ENCODE measurements at places on chromosomes 13 and 19.

DNA sequence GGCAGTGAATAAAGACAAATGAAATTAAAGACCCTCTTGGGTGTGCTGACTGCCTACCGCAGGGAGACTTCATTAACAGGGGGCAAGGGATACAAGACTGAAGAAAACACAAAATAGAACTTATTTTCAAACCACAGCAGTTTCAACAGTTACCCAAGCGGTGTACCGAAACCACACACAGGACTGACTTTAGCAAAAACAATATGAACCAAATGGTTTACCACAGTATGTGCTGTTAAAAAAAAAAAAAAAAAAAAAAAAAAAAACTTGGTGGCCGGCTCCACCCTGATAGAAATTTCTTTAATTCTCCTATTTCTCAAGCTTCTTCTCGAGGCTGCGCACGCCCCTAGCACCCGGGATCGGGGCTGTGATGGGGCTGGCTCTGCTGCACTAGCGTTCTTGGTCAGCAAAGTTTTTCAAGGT is 42.6 kb downstream of the KLF2 start:
- peak; percentile 60 for DNase-seq

DNA sequence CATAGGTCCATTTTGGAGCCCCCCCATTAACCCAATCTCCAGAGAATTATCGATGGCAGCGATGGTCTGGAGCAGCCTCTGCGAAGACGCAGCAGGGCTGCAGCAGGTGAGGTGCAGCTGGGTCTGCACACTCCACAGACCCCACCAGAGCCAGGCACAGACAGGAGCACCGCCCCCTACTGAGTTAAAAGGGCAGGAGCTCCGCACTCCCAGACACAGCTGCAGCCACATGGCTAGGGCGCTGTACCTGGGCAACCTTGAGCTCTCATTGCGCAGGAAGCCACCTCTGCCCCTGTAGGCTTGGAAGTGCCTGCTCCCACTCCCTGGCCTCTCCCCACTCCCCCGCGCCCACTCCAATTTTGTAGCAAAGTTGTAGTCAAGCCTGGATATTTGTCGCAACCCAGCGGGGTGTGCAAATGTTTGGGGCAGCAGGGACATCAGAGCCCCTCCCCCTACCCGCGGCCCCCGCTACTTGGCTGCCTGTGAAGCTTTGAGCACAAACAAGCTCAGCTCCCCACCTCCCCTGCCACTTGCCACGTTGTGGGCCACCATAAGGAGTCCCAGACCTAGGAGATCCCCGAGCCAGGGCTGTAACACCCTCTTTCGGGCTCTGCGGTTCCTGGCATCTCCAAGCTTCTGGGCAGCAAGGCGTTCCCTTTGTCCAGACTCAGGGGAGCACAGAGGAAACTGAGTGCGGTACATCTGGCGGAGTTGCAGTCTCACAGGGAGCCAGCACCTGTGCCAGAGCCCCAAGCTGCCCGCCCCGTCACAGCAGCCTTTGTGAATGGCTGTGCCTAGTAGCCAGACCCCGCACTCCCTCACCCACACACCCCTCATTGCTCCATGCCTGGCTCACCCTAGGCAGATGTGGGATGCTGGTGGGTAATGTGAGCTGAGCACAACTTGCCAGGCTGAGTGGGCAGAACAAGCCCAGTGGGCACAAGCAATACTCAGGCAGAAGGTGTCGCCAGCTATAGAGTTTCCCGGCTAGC is 949.7 kb upstream of the SLITRK1 start:
- no peak for DNase-seq

DNA sequence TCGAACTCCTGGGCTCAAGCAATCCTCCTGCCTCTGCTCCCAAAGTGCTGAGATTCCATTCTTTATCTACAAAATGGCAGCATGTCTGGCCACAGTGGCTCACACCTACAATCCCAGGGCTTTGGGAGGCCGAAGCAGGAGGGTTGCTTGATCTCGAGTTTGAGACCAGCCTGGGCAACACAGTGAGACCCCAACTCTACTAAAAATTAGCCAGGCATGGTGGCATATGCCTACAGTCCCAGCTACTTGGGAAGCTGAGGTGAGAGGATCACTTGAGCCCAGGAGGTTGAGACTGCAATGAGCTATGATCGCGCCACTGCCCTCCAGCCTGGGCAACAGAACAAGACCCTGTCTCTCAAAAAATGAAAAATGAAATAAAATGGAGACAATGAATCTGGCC is 6.1 kb downstream of the NAPA start:
- no peak for DNase-seq

- DNase-seq = no peak
Measured at GRCh38 chr13:101309014-101309619, 107.2 kb downstream of the NALCN start.

DNA sequence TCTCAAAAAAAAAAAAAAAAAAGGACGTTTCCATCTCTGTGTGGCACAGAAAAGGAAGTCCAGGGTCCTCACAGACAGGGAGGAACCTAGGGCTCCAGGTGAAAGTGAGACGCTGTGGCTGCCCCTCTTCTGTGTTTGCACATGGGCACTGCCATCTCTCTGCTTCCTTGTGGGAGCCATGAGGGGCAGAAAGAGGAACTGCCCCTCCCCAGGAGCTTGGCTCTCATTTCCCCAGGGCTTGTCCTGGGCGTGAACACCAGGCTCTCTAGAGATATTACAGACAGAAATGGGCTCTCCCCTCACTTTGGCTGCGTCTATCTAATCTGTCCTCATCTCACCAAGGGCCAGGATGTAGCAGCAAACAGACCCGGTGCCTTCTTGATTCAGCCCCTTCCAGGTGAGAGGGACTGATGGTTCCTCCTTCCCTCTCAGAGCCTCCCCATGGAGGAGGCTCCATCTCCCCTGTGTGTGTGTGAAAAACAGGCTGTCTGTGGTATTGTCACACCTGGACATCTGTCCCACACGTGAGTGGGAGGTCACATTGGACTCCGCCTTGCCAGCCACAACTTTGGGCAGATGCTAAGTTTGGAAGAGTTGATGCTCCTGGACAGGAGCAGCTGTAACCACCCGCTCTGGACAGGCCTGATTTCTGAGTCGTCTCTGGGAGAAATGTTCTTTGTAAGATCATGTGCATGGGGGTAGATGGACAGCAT is 840 bp upstream of the LILRA4 start:
- no peak for DNase-seq

GRCh38 chr19:50821248-50821612 is 2.4 kb downstream of the KLK1 start:
- DNase-seq = no peak

- DNase-seq = no peak
Measured at GRCh38 chr19:4516939-4517300, 1.4 kb downstream of the PLIN4 start.

GRCh38 chr19:30448386-30449077 is 76.3 kb downstream of the ZNF536 start:
- no peak for DNase-seq

DNA sequence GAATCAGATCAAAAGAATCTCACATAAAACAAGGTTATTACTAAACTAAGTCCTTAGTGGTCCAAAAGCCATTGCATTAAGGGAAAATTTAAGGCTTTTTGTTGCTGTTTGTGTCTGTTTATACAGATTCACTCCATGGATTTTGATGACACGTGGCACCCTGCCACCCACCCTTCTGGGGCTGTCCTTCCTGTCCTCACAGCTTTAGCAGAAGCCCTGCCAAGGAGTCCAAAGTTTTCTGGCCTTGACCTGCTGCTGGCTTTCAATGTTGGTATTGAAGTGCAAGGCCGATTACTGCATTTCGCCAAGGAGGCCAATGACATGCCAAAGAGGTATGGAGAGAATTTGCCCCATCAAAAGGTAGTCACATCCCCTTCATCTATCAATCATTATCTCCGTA is 6.9 kb downstream of the ACOD1 start:
- DNase-seq = no peak

GRCh38 chr19:1747285-1748114 is 5.8 kb upstream of the ONECUT3 start:
- no peak for DNase-seq

DNA sequence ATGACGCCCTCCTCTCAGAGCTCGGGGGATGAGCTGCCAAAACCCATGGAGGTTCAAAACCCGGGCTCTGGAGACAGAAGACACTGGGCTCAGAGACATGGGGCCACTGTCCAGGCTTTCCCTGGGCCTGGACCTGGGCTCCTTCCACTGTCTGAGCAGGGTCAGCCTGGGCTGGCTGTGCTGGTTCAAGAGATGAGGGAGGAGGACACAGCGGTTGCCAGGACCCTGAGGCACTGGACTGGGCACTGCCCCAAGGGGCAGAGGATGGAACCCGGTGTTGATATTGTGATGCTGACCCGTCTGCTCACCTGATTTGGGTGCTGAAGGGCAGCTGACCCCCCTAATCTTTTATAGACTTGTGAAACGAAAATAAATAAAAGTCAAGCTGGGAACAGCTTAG is 14.1 kb upstream of the SIGLEC11 start:
- DNase-seq = no peak

GRCh38 chr13:92390217-92390616 is 836.4 kb upstream of the GPC6 start:
- DNase-seq = no peak

DNA sequence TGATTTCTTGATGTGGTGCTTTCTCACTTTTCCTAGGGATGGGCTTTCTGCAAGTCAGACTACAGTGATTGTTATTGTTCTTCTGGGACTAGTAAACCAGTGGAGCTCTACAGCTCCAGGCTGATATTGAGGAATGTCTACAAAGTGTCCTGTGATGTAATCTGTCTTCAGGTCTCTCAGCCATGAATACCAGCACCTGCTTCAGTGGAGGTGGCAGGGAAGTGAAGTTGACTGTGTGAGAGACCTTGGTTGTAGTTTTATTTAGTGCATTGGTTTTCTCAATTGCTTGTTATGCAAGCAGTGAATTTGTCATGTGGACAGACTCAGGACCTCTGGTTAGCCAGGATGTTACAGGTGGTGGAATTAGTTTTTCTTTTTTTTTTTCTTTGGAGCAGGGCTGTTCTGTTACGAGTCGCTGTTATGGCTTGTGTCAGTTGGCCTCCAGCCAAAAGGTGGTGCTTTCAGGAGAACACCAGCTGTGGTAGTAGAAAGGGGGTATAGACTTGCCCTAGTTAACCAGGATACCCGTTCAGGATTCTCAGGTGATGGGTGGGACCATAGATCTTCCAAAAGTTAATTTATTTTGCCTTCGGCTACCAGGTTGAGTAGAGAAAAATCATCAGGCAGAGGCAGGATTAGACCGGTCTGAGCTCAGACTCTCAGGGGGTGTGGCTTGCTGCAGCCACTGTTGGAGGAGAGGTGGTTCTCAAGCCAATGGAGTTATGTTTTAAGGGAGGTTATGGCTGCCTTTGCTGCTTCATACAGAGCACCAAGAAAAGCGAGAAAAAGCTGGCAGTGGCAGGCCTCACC is 11.9 kb upstream of the ZNF675 start:
- DNase-seq = no peak

DNA sequence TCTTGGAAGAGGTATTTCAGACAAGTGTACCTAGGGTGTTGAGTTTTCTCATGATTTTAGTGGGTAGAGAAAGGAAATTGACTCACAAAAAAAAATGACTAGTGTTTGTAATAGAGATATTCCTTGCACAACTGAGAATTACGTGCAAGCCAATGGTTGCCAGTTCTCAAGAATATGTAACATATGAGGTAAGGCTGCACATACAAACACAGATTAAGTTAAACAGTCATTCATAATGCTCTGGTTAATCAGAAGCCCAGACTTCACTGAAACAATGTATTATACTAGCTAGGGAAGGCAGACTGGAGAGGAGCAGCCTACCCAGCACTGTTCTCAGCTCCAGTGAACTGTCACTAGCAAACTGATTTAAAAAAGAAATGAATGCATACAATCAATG is 418.3 kb downstream of the DIAPH3 start:
- DNase-seq = no peak

- DNase-seq = no peak
Measured at GRCh38 chr19:30696514-30696913, 324.3 kb downstream of the ZNF536 start.

DNA sequence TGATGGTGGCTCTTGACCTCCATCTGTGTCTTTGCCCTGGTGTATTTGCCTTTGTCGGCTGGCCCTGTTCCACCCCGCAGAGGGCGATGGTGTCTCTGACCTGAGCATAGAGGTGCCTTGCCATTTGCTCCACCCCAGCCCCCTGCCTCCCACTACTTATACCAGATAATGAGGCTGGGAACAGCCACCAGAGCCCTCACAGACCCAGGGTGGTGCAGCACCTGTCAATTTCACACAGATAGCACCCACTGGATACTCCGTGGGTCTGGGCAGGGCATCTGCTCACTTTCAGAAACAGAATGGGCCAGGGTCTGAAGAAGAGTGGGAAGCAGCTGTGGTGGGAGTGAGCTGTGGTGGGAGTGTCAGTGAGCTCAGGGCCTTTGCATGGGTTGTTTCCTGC is 4.1 kb downstream of the ZNF536 start:
- no peak for DNase-seq

DNA sequence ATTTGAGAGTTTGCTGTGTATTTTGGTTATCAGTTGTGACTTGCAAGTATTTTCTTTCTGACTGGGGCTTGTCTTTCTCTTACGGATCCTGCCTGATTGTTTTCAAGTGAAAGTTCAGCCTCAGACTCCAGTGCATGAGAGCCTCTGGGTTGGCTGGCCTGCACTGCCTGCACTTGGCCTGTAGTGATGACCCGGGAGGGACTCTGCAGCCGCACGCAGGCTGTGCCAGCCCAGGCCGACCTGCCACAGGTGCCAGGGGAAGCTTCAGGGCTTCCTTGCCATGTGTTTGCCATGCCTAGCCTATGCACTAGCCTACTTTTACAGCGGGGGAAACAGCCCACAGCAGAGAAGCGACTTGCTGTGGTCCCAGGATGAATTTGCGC is 77.0 kb downstream of the KDM4B start:
- DNase-seq = no peak

- DNase-seq = no peak
Measured at GRCh38 chr13:32904266-32904665, 112.0 kb upstream of the KL start.

- DNase-seq = no peak
Measured at GRCh38 chr13:27788271-27788670, 4.0 kb upstream of the GSX1 start.

DNA sequence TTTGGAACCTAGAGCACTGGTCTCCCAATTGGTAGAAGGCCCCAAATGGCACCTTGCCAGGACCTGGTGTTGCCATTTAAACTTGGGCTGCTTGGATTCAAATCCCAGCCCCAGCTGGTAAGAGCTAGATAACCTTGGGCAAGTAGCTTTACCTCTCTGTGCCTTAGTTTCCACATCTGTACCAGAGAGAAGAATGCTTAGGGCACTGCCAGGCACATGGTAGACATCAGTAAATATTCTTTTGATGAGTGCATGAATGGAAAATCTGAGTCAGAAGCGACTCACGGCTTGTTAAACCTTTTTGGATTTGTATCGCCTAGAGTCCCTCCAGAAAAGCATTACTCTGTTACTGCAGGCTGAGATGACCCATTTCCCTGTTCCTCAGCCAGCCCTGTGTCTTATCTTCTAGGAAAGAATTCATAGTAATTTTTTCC is 90.9 kb downstream of the SIPA1L3 start:
- no peak for DNase-seq

DNA sequence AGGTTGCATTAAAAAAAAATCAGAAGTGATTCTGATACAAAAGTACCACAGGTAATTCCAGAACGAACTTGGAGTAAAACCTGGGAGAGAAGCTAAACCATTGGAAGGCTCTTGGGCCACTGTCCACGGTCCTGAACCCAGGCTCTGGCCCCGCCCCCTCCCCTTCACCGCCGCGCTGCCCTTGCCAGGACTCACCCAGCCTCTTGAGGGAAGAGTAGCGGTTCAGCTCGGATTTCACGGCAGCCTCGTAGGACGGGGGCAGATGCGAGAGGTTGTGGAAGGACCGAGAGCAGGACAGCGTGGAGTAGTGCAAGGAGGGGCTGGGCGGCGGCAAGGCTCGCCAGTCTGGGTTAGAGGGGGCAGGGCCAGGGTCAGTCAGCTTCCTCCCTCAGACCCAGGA is 5.7 kb downstream of the SHISA7 start:
- DNase-seq = no peak
